ENCODE measurements at places on chromosomes 12 and 14. TPM values are rescaled to one million over a fixed set of nuclear protein-coding genes. Genes with fewer than 3 reads are reported as not detected.
A peak's percentile ranks its signal among the peaks of the same experiment; 100 is the strongest.

DNA sequence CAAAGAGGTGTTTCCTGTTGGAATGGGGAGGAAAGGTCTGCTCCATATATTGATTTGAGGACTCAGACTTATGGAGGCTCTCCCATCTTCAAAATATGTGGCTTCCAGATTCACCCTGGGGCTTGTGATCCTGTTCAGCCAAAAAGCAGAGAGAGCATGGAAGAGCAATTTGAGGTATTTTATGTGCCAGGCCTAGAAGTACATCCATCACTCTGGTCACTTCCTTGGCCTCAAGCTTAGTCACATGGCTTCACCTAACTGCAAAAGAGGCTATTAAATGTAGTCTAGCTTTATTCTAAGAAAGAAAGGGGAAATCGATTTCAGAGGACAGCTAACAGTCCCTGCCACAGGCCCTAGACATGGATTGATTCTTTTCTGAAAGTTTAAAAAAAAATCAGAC is 86.2 kb downstream of the C12orf50 start:
- H3K27me3 ChIP-seq = no peaks in the 10 kb centered on the region
- no peaks in the 10 kb centered on the region for H3K36me3 ChIP-seq
- H3K27ac ChIP-seq = no peak overlapping the region

GRCh38 chr12:116402163-116402939 is 124.9 kb upstream of the MED13L start:
- H3K4me3 ChIP-seq = no peak overlapping the region
- no peaks in the 10 kb centered on the region for H3K36me3 ChIP-seq
- DNase-seq = no peak
- H3K27ac ChIP-seq = no peak overlapping the region

DNA sequence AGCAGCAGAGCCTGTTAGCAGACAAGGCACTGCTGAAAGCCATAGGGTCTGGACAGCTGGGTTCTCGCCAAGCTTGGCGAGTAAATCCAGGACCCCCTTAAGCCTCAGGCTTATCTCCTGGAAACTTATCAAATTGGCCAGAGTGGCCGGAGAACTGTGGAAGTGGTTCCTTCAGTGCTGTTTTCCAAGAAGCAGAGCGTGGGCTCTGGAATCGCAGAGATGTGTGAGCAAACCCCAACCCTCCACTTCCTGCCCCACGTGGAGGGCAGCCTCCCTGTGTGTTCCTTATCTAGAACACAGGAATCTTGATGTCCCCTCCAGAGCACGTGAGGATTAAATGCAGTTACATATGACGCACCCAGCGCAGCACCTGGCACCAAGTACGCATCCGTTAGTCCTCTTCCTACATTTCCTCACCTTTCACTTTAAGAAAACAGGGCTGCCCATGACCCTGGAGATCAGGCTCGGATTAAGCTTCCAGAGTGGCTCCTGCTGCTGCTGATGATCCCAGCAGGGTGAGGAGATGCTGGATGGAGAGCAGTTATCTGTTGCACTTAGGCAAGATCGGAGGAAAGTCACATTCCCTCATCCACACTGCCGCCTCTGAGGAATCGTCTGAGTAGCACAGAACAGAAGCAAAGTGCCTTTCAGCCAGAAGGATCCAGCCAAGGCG is 35.0 kb downstream of the MMAB start:
- DNase-seq = no peak
- H3K36me3 ChIP-seq = no peaks in the 10 kb centered on the region
- no peak overlapping the region for H3K27ac ChIP-seq
- no peaks in the 10 kb centered on the region for H3K27me3 ChIP-seq
- H3K4me1 ChIP-seq = no peaks in the 10 kb centered on the region

- no peak overlapping the region for H3K27ac ChIP-seq
- peak; percentile 8 for DNase-seq
- H3K27me3 ChIP-seq = no peaks in the 10 kb centered on the region
- H3K4me1 ChIP-seq = no peaks in the 10 kb centered on the region
- H3K4me3 ChIP-seq = no peak overlapping the region
Observed at GRCh38 chr14:72332046-72332445, 399.8 kb downstream of the RGS6 start.

DNA sequence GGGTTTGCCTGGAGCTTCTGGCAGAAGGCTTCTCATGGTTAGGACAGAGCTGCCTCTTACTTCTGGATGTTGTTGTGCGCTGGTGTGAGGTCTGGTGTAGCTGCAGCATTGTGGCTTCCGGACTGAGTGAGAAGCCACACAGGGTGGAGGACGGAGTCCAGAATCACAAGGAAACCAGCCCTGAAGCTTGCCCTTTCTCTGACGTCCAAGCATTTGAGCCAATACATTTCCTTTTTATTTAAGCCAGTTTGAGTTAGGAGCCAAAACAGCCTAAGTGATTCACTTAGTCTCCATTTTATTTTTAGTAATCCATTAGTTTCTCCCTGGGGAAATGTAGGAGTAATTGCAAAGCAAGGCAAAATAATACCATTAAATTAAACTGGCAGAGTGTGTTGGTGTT is 402.4 kb upstream of the RGS6 start:
- no peak overlapping the region for H3K27ac ChIP-seq
- H3K36me3 ChIP-seq = no peaks in the 10 kb centered on the region
- H3K4me3 ChIP-seq = no peak overlapping the region
- H3K4me1 ChIP-seq = peaks cover 53% of the 10 kb centered on the region
- DNase-seq = peak; percentile 42

GRCh38 chr12:54222609-54223008 is 33.8 kb upstream of the SMUG1 start:
- no peaks in the 10 kb centered on the region for H3K27me3 ChIP-seq
- H3K4me3 ChIP-seq = no peak overlapping the region
- no peak for DNase-seq
- peaks cover 7% of the 10 kb centered on the region for H3K4me1 ChIP-seq
- H3K27ac ChIP-seq = no peak overlapping the region

DNA sequence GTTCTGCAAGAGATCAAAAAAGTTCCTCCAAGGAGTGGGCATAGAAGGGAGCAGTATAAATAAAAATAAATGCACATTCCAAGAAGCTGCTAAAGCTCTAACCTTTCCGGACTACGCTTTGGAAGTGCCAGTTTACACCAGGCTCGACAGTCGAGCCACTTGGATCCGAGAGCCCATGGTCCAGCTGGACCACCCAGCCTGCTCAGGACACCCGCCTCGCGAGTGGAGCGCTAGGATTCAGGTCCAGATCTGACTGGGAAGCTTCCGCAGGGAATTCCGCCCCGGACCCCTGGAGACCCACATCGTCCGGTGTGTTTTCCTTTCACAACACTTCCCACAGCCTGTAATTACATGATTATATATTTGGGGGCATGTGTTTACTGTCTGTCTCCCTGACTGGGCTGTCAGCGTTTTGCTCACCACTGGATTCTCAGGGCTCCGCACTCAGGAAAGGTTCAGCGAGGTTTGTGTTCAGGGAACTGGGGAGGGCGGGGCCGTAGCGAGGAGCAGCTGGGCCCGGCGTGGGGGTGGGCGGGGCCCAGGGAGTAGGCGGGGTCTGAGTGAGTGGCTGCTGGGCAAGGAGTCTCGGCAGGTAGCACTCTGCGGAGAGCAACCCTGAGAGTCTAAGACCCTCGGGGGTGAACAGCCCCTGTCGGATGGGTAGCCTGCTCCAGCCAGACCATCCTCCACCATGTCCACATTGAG is 52.3 kb upstream of the TMEM263 start:
- H3K4me3 ChIP-seq = peak overlapping the region; percentile 39
- no peak overlapping the region for H3K27ac ChIP-seq
- H3K27me3 ChIP-seq = no peaks in the 10 kb centered on the region
- H3K4me1 ChIP-seq = peaks cover 3% of the 10 kb centered on the region

Gene COX8C
- not detected for total RNA-seq

- no peaks in the 10 kb centered on the region for H3K36me3 ChIP-seq
- peaks cover 64% of the 10 kb centered on the region for H3K4me1 ChIP-seq
- peak overlapping the region; percentile 38 for H3K27ac ChIP-seq
- no peak overlapping the region for H3K4me3 ChIP-seq
Observed at GRCh38 chr12:47816403-47817271, 3.1 kb downstream of the HDAC7 start.

Data from A673 (cell line).